Endodermal cell (in vitro differentiated cells): ENCODE measurements at places on chromosomes 3 and 15.

DNA sequence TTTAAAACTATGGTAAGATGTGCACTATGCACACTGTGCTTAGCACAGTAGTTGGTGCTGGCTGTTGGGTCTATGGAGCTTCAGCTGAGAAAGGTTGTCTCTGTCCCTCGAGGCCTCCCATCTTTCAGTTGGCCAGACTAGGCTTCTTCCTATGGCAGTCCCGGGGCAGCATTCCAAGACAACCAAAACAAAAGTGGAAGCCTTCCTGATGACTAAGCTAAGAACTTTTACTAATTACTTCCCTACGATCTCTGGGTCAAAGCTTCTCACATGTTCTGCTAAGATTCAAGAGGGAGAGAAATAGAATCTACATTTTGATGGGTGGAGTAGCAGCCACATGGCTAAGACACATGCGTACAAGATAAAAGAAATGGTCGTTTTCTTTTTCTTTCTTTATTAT is 342.8 kb downstream of the TUSC7 start:
- H3K4me1 ChIP-seq, result no peaks in the 10 kb centered on the region
- H3K27me3 ChIP-seq, result no peaks in the 10 kb centered on the region
- DNase-seq, result no peak
- no peak overlapping the region for H3K27ac ChIP-seq

GRCh38 chr15:66014635-66015182 is 145.4 kb downstream of the RAB11A start:
- no peaks in the 10 kb centered on the region for H3K27me3 ChIP-seq
- no peak for DNase-seq
- no peak overlapping the region for H3K27ac ChIP-seq
- peaks cover 5% of the 10 kb centered on the region for H3K4me1 ChIP-seq
- H3K36me3 ChIP-seq, result no peaks in the 10 kb centered on the region
- H3K4me3 ChIP-seq, result no peak overlapping the region

- H3K27ac ChIP-seq, result no peak overlapping the region
- peaks cover 27% of the 10 kb centered on the region for H3K36me3 ChIP-seq
- H3K4me3 ChIP-seq, result no peak overlapping the region
- peaks cover 8% of the 10 kb centered on the region for H3K4me1 ChIP-seq
These were observed 7.6 kb downstream of the XXYLT1 start for GRCh38 chr3:195263193-195263924.

GRCh38 chr3:133512416-133513089 is 60.9 kb upstream of the CDV3 start:
- H3K4me3 ChIP-seq, result no peak overlapping the region
- no peaks in the 10 kb centered on the region for H3K27me3 ChIP-seq
- no peak overlapping the region for H3K27ac ChIP-seq

DNA sequence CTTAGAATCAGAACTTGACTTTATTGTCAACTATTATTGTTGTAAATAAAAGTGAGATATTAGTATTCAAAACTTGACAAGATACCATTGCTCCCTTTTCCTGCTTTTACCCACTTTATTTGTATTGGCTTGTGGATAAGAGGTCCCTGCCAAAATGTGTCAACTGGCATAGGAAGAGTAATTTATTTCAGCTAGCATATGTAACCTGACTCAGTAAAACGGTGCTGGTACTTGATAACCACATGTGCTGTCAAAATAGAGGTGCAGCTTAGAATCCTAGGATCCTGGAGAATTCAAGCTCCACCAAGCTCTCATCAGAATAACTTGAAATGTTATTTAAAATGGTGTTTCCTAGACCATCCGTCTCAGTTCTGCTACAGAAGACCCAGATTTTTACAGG is 90.2 kb upstream of the TGFBR2 start:
- H3K27me3 ChIP-seq, result no peaks in the 10 kb centered on the region
- no peaks in the 10 kb centered on the region for H3K4me1 ChIP-seq
- no peak overlapping the region for H3K27ac ChIP-seq

DNA sequence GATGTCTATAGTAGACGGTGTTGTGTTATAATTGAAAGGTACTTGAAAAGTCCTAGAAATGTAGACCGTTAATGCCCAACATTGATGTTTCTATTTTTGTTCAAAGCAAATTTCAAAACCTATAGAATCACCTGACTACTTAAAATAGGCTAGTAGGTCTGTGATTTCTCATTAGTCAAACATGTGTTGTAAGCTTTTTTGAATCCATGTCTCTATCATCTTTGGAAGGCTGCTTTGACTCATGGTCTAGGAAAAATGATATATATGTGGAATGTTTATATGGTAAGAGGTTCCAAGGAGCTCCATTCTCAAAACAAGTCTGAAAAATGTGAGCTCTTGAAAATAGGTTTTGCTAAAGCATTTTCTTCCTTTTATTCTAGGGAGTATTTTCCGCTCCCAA is 375.3 kb downstream of the LPP start:
- no peak overlapping the region for H3K4me3 ChIP-seq
- H3K27me3 ChIP-seq, result no peaks in the 10 kb centered on the region
- no peak for DNase-seq
- no peaks in the 10 kb centered on the region for H3K4me1 ChIP-seq

GRCh38 chr3:128385080-128385832 is 81.4 kb downstream of the DNAJB8 start:
- H3K4me3 ChIP-seq, result no peak overlapping the region
- H3K27ac ChIP-seq, result no peak overlapping the region
- no peak for DNase-seq
- no peaks in the 10 kb centered on the region for H3K36me3 ChIP-seq
- no peaks in the 10 kb centered on the region for H3K27me3 ChIP-seq

DNA sequence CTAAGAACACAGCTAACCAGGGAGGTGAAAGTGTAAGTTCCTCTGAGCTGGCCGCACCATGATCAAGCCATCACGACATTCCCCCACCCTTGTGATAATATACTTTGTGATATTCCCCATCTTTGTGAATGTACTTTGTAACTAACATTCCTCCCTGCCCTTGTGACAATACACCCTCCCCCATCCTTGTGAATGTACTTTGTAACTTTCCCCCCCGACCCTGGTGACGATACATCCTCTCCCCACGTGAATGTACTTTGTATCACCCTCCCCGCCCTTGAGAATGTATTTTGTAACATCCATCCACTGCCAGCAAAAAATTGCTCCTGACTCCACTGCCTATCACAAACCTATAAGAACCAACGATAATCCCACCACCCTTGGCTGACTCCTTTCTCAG is 20.2 kb upstream of the OR5H6 start:
- no peak overlapping the region for H3K4me3 ChIP-seq
- no peaks in the 10 kb centered on the region for H3K36me3 ChIP-seq
- DNase-seq, result no peak

DNA sequence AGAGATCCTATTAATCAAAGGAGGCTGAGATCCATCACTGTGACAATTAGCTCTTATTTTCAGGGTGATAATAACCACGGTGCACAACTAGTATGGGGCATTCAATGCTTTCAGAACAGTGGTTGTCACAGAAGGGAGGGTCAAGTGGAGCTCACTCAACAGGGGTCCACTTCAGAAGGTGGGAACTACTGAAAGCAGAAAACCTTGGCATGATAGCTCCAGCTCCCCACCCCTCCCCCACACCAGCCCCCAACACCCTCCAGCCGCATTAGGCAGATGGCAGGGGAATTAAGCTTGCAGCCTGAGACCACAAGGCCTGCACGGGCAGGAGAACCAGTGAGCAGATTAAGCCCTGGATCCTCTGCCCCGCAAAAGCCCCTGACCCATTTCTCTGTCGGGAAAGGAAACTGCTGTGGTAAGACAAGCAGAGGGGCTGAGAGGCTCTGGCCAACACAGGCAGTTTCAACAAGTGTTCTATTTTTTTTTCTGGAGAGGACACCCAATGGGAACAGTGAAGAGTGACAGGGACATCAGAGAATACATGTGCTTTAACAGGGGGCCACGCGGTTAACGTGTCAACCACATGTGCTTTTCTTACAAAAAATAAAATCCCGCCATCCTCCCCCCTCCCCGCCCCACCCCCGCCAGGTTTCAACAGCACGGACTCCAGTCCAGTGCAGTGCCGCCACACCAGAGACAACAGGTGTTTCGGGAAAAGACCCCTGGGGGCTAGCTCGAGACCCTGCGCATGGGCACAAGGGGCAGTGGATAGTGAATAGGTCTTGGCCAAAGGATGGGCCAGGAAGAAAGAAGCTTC is 997 bp downstream of the FYCO1 start:
- H3K36me3 ChIP-seq, result no peaks in the 10 kb centered on the region
- peaks cover 2% of the 10 kb centered on the region for H3K4me1 ChIP-seq
- no peak overlapping the region for H3K27ac ChIP-seq
- H3K4me3 ChIP-seq, result peak overlapping the region; percentile 89
- H3K27me3 ChIP-seq, result no peaks in the 10 kb centered on the region
- peak; percentile 64 for DNase-seq

GRCh38 chr3:18870074-18870640 is 278.2 kb upstream of the KCNH8 start:
- DNase-seq, result no peak
- no peaks in the 10 kb centered on the region for H3K4me1 ChIP-seq
- H3K4me3 ChIP-seq, result no peak overlapping the region
- H3K36me3 ChIP-seq, result no peaks in the 10 kb centered on the region
- no peaks in the 10 kb centered on the region for H3K27me3 ChIP-seq
- H3K27ac ChIP-seq, result no peak overlapping the region
